Renal cortex interstitium (tissue), 15 donors: ENCODE measurements at places on chromosomes 2 and 18. TPM values are rescaled to one million over a fixed set of nuclear protein-coding genes. Genes with fewer than 3 reads are reported as not detected.

Gene ZSCAN30
- polyA plus RNA-seq = 56.6 TPM

DNA sequence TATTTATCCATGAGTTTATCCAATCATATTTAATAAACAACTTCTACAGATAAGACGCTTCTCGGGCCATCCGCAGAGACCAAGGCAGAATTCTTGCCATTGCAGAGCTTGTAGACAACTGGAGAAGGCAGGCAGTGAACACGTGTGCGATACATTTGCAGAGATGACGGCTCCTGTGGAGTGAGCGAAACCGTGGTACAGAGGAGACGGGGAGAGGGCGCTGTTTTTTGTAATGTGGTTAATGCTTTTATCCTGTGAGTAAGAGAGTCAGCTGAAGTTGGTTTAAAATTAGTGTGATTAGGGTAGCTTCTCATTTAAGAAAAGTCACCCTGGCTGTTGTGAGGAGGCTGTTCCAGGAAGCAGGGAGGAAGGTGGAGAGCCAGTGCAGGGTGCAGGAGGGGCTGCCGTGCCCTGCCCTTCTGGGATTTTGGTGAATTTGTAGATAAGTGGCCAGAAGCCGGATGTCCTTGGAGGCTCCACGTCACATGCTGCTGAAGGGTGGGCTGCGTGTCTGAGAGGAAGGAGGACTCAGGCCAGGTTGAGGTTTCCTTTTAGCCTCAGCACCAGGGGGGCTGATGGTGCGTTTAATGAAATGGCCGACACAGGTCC, 151.4 kb downstream of the SNTG2 start:
- no peak for DNase-seq

Gene GATA6
- polyA plus RNA-seq = 9.9 TPM

Gene TUBA3E
- not detected for polyA plus RNA-seq

Gene MARCHF4
- 0.11 TPM for polyA plus RNA-seq

DNA sequence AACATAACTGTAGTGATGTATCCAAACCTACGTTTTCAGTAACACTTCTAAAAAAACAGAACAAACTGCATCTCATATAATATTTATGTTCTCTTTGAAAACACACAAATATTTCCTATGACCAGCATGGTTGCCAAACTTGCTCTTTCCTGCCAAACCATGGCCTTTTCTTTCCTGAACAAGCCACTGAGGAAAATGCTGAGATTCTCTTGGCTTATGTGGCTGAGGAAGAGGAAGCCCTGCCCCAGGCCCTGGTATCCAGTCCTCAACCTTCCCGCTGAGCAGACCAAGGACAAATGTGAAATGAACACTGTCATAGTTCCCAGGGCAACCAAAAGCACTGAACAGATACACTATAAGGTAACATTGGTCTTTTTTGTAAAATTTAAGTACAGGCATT, 35.9 kb upstream of the NARS1 start:
- DNase-seq = no peak

Gene GULP1
- polyA plus RNA-seq = 60.2 TPM

Gene RAD51AP2
- 0.23 TPM for polyA plus RNA-seq

- DNase-seq = no peak
These were observed 330.5 kb upstream of the TCF4 start for GRCh38 chr18:55918444-55918843.

DNA sequence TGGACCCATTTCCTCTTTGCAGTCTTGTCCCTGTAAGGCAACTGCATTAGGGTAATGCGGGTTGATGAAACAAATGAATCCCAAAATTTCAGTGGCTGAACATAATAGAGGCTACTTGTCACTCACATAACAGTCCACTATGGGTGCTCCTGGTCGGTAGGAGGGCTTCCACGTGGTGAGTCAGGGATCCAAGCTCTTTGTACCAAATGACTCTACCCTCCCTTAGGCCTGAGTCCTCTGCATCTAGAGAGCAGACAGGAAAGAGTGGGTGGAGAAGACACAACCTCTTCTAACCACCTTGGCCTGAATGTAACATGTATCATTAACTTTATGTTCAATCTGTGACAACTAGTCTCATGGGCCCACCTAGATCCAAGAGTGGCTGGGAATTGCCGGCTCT, 86.2 kb upstream of the HAAO start:
- no peak for DNase-seq

Gene BCL11A
- polyA plus RNA-seq = 12.8 TPM

GRCh38 chr2:128273469-128274081, 45.1 kb downstream of the HS6ST1 start:
- DNase-seq = no peak

DNA sequence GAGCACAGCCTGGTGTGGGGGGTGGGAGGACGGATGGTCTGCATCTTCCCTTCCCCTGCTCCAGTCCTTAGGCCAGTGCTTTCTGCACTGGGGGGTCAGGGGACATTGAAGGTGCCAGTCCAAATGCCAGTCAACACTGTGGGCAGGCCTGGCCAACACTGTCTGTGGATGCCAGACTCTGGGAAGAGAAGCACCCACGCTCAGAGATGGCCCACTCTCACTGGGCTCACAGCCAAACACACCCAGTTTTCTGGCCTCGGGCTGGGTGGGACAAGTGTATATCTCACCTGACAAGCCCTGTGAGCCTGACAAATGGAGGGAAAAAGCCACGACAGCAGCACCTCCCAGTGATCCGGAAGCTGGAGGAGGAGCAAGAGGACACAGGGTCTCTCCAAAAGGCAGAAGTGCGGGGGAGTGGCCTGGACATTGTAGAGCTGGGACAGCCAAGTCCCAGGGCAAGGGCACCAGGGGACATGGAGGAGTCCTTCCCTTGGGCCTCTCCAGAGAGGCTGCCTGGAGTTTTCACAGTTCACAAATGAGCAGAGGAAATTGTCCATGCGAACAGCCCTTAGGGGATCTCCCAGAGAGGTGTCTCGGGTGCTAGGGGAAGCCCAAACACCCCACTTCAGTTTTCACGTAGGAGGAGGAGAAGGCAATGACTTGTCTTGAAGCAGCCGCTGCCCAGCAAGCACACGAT, 79.3 kb downstream of the SDC1 start:
- DNase-seq = no peak

DNA sequence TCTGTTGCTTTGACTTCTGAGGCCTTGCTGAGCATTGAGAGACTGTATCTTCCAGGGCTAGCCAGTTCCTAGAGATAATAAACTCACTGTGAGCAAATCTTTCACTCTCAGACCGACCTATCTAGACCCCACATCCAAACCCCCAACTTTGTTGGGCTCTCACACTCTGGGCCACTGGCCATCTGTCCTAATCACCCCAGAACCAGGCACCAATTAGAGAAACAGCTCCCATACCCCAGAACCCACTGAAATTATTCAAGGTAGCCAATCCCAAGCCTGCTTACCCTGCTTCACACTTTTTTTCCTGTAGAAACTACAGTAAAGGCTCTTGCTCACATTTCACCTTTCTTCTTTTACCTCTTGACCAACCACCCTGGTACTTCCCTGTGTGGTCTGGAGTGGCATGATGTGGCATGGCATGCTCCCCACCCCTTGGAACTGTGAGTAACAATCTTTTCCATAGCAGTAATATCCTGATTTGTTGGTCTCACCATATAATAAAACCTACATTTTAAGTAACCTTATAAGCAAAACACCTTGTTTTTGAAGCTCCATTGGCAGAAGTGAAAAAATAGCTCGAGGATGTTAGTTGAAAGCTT, 55.2 kb downstream of the ANKRD12 start:
- DNase-seq = no peak

Gene ASB1
- 29.2 TPM for polyA plus RNA-seq

DNA sequence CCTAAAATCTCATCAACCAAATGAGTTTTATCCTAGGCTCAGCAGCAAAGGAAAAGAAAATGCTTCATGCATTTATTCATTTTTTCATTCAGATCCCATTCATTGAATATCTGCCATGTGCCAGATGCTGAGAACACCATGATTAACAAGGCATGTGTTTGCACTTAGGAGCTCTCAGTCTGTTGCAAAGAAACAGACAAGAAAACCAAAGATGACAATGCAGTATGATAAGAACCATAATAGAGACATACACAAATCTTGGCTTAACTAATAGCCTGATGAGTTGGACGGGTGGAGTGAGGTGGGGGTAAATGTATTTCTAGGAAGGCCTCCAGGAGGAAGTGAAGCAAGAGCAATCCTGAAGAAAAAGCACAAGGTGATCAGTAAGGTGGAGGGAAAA, 177.8 kb upstream of the SCN7A start:
- DNase-seq = no peak

Gene LOXL3
- 9.6 TPM for polyA plus RNA-seq

DNA sequence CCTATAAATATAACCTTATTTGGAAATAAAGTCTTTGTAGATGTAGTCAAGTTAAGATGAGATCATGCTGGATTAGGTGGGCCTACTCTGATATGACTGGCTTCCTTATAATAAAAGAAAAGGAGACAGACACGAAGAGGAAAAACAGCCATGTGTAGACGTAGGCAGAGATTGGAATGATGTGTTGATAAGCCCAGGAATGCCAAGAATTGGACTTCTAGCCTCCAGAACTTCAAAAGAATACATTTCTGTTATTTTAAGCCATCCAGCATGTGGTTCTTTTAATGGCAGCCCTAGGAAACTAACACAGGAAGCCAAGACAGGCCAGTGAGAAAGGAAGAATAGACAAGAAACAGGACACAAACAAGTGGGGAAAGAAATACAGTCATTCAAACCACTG, 68.6 kb downstream of the NYAP2 start:
- no peak for DNase-seq

- DNase-seq = no peak
These were observed 277.5 kb downstream of the BCL11A start for GRCh38 chr2:60275958-60276357.

DNA sequence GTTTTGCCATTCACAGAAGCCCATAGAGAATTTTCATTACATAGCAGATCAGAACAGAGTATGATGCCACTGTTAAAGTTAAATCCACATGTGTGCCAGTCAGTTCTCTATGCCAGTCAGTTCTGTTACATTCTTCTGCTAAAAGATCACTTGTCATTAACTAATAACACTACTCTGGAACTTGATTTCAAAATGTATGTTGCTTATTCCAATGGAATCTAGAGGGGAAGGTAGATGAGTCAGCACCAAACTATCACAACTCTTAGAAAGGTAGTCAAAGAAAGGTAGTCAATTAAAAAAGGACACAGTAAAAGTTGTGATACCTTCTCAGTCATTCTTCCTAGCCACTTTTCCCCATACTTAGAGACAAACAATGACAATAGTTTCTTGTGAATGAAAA, 1214.4 kb downstream of the LRP1B start:
- no peak for DNase-seq

DNA sequence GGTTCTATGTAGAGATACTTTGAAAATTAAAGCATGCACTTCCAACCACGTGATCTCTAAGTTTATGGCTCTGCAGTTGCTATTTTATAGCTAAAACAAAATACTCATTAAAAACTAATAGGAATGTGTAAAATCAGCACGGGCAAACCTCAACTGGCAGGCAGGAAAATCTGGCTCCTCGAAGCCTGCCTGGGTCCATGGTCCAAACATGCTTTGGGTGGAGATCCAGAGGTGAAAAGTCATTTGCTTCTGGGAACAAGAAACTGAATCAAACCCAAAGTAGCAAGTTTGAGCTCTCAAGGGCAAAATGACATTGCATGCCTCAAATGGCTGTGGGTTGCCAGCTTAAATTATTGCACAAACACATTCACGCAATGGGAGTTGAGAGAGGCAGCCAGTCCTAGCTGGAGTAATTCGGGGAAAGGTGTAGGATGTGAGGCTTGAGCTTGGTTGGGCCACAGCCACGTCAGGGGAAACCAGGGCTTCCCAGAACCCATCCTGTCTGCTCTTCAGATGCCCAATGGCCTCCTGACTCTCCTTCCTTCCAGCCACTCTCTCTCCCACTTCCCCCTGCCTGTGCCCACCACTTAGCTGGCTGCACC, 75.2 kb upstream of the LCLAT1 start:
- no peak for DNase-seq

GRCh38 chr2:41869542-41870264, 178.1 kb upstream of the PKDCC start:
- peak; percentile 47 for DNase-seq

Gene ABCG8
- 1.2 TPM for polyA plus RNA-seq

- DNase-seq = no peak
These were observed 27.7 kb upstream of the CPS1 start for GRCh38 chr2:210528716-210529115.

Gene POTEE
- 0.26 TPM for polyA plus RNA-seq

- DNase-seq = no peak
These were observed 70.5 kb downstream of the FMNL2 start for GRCh38 chr2:152405206-152406118.

DNA sequence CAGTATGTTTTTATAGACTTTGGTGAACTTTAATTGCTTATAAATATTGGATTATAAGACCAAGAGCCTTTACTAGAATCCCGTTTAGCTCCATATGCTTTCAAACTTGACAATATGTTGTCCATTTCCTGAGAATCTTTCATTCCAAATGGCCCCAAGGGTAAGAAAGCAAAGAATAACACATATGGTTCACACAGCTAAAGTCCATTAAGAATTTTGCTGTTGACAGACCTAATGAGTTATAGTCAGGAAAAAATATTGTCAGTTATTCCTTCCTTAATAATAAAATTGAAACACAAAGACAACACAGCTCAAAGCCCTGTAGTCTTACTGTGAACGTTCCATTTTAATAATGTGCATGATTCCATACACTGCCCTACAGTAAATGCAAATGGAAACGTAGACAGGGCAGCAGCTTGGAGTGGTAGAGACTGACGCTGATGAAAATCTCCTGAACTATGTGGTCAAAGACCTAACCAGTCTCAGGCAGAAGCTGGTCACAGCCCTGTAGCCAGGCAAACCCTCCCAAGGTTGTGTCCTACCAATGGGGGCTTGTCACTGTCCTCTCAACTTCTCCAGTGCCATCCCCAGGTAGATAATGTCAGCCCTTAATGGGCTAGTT, 49.0 kb upstream of the ATIC start:
- DNase-seq = no peak

Gene ABCA12
- polyA plus RNA-seq = 0.32 TPM

DNA sequence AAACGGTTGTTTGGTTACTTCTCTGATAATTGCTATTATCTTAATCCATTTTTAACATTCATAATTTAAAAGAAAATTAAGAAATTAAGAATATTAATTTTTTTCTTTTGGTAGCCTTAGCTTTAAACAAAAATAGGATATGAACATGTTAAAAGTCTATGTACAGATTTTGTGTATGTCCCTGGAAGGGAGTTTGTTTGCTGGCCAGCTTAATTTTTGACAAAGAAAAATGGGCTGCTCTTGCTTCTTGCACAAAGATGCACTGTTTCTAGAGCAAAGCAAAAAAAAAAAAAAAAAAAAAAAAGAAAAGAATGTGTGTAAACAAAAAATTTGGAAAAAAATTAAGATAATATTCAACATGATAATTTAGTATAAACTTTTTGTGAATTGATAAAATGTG, 1.3 kb downstream of the RFTN2 start:
- no peak for DNase-seq
